Ovary (tissue), 10 donors: ENCODE measurements at places on chromosomes 6 and 20.

- no peaks in the 10 kb centered on the region for H3K36me3 ChIP-seq
- H3K27ac ChIP-seq, result no peak overlapping the region
- no peaks in the 10 kb centered on the region for H3K4me1 ChIP-seq
- H3K27me3 ChIP-seq, result no peaks in the 10 kb centered on the region
Measured at GRCh38 chr6:99014061-99014460, 66.3 kb upstream of the FBXL4 start.

DNA sequence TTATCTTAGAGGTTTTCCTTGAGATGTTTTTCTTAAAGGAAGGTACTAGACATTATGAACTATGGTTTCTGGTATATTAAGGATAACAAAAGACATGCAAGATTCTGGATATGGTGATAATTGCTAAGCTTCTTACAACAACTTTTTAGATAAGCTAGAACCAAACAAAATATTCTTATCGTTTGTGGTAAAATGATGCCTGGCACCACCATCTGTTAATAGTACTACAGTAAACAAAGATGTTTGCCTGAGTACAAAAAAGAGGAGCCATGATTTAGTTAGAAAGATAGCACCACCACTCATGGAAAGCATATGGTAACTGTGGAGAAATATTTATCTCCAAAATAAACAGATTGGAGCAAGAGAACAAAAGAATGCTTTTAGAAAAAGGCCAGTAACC lies 747.3 kb downstream of the COL12A1 start:
- no peaks in the 10 kb centered on the region for H3K36me3 ChIP-seq

DNA sequence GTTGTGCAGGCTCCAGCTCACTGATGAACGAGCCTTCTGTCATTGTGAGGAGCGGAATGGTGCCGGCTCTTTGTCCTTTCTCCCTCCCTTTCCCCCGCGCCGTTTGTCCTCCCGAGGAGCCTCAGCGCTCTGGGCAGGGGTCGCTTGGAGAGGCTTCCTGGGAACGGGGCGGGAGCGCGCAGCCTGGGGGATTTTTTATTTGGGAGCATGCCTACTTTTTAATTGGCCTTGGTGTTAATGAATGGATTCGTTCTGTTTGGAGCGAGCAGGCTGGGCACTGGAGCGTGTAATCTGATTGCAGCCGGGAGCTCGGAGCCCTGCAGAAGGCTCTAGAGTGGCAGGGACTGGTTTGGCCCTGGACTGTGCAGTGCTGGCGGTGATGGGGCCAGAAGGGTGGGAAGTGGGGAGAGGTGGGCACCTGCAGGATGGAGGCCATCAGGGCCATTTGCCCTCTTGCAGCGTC lies 118.8 kb downstream of the CDH4 start:
- H3K4me3 ChIP-seq, result no peak overlapping the region
- DNase-seq, result no peak
- H3K27me3 ChIP-seq, result no peaks in the 10 kb centered on the region
- no peaks in the 10 kb centered on the region for H3K4me1 ChIP-seq
- no peaks in the 10 kb centered on the region for H3K36me3 ChIP-seq

DNA sequence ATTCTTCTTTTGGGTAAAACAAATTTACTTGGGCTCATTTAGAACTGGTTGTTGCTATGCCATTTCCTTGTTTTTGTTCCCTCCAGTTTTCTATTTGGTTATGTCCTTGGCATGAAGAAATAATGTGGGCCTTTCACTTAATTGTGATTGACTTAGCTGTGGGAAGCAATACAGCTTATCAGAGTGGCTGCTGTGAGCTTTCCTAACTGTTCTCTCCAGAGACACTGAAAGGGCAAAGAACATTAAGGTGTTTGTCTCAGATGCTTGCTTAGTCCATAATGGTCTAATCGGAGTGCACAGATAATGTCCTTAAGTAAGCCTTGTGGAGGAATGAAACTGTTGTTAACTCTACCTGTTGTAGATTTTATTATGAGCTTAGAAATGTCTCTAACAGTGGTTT lies 56.6 kb downstream of the SH3BGRL2 start:
- no peak for DNase-seq
- H3K4me1 ChIP-seq, result peaks cover 1% of the 10 kb centered on the region
- no peaks in the 10 kb centered on the region for H3K36me3 ChIP-seq

GRCh38 chr20:46857061-46857831 lies 37.4 kb upstream of the EYA2 start:
- H3K27me3 ChIP-seq, result no peaks in the 10 kb centered on the region
- DNase-seq, result no peak
- no peak overlapping the region for H3K4me3 ChIP-seq
- H3K36me3 ChIP-seq, result no peaks in the 10 kb centered on the region
- H3K4me1 ChIP-seq, result no peaks in the 10 kb centered on the region

- DNase-seq, result no peak
- peaks cover 2% of the 10 kb centered on the region for H3K27me3 ChIP-seq
- H3K36me3 ChIP-seq, result no peaks in the 10 kb centered on the region
- no peak overlapping the region for H3K4me3 ChIP-seq
- no peak overlapping the region for H3K27ac ChIP-seq
Measured at GRCh38 chr20:63475209-63475608, 2.8 kb upstream of the KCNQ2 start.

DNA sequence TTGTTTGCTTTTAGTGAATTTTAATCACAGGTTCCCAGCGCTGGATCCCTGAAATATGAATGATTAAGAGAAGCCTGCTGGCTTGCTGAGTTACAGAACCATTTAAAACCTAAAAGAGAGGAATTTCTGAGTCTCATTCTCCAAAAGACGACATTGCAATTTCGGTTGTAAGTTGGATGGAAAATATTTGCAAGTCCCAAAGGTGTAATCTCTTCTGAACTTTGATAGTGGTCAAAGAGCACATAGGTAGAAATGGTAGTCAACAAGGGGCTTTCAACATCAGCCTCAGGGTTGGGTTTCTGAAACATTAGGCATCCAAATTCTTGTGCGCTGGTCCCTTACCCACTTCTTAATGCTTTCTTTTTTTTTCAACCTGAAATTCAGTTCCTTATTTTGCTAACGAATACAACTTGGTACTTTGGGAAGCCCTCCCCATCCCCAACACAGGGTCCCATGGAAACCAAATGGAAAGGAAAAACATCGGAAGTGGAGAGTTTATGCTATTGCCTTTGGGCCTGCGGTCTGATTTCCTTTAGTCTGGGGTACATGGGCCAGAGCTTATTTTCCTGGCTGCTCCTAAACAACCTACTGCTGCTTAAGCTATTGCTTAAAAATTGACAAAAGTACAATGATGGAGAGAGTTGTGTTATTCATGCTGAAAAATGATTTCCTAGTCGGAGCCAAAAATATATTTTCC lies 117.0 kb upstream of the KCNK16 start:
- H3K4me1 ChIP-seq, result no peaks in the 10 kb centered on the region

DNA sequence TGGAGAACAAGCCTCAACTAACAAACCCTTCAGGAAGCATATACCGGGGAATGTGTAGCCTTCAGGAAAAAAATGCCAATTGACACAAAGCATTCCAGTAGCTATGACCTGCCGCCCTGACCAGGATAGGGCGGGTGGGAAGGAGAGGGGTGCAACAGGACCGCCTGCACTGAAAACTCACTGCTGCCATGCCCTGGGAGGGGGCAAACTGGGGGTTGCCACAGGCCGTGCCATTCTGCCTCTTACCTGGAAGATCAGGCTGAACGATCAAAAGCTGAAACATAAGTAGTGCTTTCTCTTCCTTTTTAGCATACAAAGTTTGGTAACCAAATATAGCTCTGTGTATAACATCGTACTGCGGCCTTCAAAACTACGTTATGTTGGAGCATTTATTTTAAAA lies 21.7 kb downstream of the NR2E1 start:
- DNase-seq, result no peak
- H3K4me1 ChIP-seq, result no peaks in the 10 kb centered on the region
- no peaks in the 10 kb centered on the region for H3K36me3 ChIP-seq
- no peak overlapping the region for H3K4me3 ChIP-seq
- H3K27me3 ChIP-seq, result no peaks in the 10 kb centered on the region

GRCh38 chr20:46006022-46006705 lies 2.5 kb upstream of the MMP9 start:
- H3K36me3 ChIP-seq, result no peaks in the 10 kb centered on the region
- no peak overlapping the region for H3K4me3 ChIP-seq
- no peak overlapping the region for H3K27ac ChIP-seq
- H3K4me1 ChIP-seq, result no peaks in the 10 kb centered on the region

DNA sequence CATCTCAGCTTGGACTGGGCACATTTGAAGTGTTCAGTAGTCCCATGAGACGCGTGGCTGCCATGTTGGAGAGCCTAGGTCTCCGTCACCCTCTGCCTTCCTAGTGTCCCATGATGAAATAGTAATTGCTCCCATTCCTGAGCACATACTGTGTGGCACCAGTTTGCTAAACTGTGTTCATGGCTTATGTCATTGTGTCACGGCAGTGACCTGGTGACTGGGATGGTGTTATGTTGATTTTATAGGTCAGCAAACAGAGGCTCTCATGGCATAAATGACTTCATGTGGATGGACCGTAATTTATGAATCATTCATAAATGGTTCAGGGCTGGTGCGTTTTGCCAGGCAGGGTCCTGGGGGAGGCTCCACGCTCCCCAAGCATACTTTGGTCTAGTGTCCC lies 3.8 kb downstream of the BCAS4 start:
- H3K36me3 ChIP-seq, result no peaks in the 10 kb centered on the region
- H3K27ac ChIP-seq, result no peak overlapping the region
- H3K27me3 ChIP-seq, result no peaks in the 10 kb centered on the region
- no peak overlapping the region for H3K4me3 ChIP-seq
- H3K4me1 ChIP-seq, result no peaks in the 10 kb centered on the region
- DNase-seq, result no peak

DNA sequence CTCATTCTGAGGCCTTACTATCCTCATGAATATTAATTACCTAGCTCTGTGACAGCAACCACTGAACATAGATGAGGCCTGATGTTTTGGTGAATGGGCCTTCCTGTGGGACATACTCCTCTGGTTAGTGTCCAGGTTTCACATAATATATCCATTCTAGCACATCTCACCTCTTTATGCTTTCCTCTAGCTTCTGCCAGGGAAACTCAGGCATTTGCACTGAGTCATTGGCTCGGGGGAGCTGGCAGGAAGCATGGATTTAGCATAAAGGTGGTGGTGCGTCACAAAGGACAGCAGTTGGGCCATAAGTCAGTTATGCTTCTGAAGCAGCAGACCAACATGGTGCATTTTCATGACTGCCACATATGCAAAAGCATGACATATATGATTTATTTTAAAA lies 37.5 kb upstream of the TMEM170B start:
- no peak overlapping the region for H3K4me3 ChIP-seq
- DNase-seq, result no peak
- no peaks in the 10 kb centered on the region for H3K27me3 ChIP-seq
- H3K27ac ChIP-seq, result no peak overlapping the region
- no peaks in the 10 kb centered on the region for H3K36me3 ChIP-seq

GRCh38 chr20:1286267-1287024 lies 20.4 kb downstream of the SNPH start:
- no peak overlapping the region for H3K4me3 ChIP-seq
- DNase-seq, result no peak
- H3K27me3 ChIP-seq, result no peaks in the 10 kb centered on the region
- no peaks in the 10 kb centered on the region for H3K36me3 ChIP-seq
- H3K4me1 ChIP-seq, result no peaks in the 10 kb centered on the region

- DNase-seq, result no peak
- no peak overlapping the region for H3K4me3 ChIP-seq
- H3K27ac ChIP-seq, result no peak overlapping the region
- H3K27me3 ChIP-seq, result no peaks in the 10 kb centered on the region
- no peaks in the 10 kb centered on the region for H3K36me3 ChIP-seq
- no peaks in the 10 kb centered on the region for H3K4me1 ChIP-seq
Measured at GRCh38 chr6:16824845-16825685, 63.8 kb upstream of the ATXN1 start.

- H3K27me3 ChIP-seq, result no peaks in the 10 kb centered on the region
- peaks cover 10% of the 10 kb centered on the region for H3K4me1 ChIP-seq
- DNase-seq, result no peak
- H3K27ac ChIP-seq, result no peak overlapping the region
- no peaks in the 10 kb centered on the region for H3K36me3 ChIP-seq
Measured at GRCh38 chr20:1462834-1463233, 3.8 kb downstream of the NSFL1C start.

DNA sequence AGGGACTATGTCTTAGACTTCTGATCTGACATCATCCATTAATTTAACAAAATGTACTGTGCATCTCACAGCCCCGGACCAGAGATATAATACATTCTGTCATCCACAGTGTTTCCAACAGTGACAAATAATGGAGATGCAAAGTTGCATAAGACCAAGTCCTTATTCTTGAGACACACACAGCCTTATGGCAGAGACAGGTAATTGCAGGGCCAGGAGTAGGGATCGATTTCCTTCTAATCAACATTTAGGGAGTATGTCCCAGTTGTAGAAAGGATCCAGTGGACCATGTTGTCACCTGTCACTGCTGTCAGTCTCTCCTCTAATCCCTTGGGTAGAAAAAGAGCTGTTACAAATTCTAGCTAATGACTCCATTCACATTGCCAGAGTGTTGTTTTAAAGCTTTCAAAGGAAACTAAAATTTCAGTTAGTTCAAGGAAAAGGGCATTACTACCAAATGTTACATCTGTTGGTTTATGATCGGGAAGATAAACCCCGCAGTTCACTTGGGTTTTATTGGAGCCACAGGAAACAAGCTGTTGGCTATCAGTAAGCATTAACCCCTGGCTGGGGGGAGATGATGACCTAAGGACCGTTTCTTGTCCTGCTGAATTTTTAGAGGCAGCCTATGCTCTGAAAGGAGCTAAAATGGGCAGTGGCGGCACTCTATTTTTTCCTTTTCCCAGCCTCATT lies 111.4 kb upstream of the ATXN1 start:
- no peak for DNase-seq
- H3K27me3 ChIP-seq, result no peaks in the 10 kb centered on the region
- no peaks in the 10 kb centered on the region for H3K36me3 ChIP-seq

DNA sequence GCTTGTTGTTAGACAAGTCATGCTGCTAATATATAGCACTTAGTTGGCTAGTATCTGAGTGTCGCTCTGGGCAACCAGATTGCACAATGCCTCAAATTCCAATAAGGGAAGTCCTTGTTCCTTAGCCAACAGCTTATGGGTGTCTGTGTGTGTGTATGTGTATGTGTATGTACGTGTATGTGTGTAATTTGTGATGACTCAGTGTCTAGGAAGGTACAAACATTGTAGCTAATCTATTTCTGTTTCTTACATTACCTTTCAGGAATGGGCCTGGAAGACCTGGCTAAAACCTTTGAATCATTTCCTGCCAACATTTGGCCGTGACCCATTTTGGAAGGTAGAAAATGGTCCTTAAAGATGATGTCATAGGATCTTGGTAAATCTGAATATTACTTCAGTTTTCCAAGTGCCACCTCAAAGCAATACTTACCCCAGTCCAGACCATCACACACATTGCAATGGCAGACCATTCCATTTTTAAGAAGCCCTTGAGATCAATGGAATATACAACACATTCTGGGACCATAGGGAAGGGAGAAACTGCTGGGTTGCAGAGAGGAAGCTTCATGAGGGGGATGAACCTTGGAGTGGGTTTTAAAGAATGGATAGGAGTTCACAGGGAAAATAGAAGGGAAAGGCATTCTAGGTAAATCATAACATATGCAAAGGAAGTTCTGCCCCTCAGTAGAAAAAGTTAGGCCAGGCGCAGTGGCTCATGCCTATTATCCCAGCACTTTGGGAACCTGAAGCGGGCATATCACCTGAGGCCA lies 25.1 kb downstream of the NEDD9 start:
- DNase-seq, result no peak
- H3K4me1 ChIP-seq, result no peaks in the 10 kb centered on the region
- no peak overlapping the region for H3K4me3 ChIP-seq
- H3K27ac ChIP-seq, result no peak overlapping the region
- H3K27me3 ChIP-seq, result no peaks in the 10 kb centered on the region
